Gastroesophageal sphincter (tissue), 4 donors: ENCODE measurements at places on chromosomes 13 and 19.
A peak's percentile ranks its signal among the peaks of the same experiment; 100 is the strongest.

DNA sequence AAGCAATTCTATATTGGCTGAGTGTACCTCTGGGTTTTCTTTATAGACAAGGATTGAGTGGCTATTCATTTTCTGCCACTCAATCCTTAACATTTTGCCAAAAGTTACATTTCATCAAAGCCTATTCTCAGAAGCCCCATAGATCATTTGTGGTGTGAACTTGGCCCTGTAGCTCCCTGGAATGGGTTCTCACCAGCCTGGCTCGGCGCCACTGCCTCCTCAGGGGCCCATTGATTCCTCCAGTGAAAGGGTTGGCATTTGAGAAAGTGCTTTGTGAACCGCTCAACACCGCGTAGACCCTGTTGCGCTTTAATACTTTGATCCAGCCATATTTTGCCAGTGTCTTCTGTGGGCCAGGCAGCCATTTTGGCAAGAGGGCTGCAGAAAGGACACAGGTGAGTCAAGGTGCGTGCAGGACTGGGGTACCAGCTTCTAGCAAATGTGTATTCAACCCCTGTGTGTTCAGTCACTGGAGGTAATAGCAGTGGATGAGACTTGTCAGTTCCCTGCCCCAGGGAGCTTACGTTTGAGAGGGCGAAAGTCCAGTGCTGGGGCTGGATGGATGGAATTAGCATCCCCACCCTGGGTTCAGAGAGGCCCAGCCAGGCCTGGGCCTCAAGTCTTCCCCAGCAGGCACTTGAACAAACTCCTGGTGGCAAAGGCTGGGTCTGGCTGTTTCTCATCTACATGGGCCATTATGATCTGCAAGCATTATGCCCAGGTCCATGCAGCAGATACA, 3.8 kb downstream of the RAB8A start:
- no peak for ATAC-seq

GRCh38 chr13:111952032-111952431, 114.9 kb upstream of the SOX1 start:
- ATAC-seq: no peak

DNA sequence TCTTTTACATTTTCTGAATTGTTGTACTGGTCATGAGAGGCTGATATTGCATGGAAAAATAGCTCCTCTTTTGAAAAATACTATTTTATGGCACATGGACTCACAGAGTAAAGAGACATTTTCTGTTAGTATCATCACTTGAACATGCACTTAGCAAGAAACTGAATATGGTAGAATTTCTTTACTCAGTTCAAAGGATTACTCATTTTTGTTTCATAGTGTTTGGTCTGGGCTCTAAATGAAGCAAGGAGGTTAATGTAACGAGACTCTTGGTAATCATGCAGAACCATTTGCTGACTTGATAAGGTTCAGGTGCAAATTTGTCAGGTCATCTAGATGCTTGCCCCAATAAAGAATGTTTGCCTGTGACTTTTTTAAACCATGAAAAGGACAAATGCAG, 63.2 kb downstream of the GPC6 start:
- no peak for ATAC-seq

GRCh38 chr19:53192771-53193534, at the start of gene ZNF665:
ZNF665 (minus strand) TSS chr19:53193358; CDS start chr19:53182898, 10,460 bp downstream.
- ATAC-seq: peak; percentile 88

DNA sequence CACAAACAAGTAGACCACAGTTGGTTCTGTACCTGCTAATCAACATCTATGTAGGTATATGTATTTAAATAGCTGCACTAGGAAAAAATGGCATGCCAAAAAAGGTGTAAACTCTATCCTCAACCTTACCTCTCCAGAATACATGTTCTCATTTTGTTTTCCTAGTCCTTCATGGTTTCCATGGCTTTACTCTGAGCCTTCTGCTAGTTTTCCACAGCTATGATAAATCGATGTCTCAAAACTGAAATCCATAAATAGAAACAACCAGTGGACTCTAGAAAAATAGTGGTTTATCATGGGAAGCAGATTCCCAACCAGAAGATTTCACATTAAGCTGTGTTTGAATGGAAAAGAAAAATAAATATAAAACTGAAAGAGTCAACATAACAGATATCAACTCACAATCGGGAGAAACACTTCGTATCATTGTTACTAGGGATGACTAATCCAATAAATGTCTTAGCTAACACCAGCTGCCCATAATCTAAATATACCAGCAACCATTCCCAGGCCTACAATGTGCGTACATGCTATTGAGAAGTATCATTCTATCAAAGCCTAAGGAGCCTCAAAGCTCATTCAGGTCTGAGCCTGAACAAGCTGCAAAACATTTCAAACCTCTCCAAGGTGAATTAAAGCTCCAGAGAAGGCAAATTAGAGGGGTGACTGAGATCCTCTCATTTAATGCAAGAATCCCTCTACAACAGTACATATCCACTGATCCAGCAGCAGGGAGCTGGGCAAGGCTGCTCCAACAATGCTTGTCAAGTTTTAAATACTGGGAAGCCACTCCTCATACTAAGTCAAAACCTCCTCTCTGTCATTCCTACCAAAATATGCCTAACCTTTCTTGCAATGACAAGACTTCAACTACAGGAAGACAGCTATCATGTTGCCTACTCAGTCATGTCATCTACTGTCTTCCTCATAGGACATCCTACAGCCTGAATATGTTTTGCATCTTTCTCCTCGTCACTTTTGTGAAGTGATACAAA, 90.2 kb downstream of the KCTD12 start:
- ATAC-seq: no peak

GRCh38 chr19:35445826-35446593, 2.0 kb upstream of the FFAR2 start:
- no peak for ATAC-seq

- peak; percentile 97 for ATAC-seq
These were observed at the start of gene CCDC124 for GRCh38 chr19:17932485-17933338. CCDC124 (plus strand) TSS chr19:17933015; CDS start chr19:17936421, 3,406 bp downstream.

- ATAC-seq: no peak
These were observed 45.6 kb upstream of the RAP2A start for GRCh38 chr13:97388373-97388772.

GRCh38 chr13:34263681-34264080, 445.7 kb downstream of the RFC3 start:
- ATAC-seq: no peak

DNA sequence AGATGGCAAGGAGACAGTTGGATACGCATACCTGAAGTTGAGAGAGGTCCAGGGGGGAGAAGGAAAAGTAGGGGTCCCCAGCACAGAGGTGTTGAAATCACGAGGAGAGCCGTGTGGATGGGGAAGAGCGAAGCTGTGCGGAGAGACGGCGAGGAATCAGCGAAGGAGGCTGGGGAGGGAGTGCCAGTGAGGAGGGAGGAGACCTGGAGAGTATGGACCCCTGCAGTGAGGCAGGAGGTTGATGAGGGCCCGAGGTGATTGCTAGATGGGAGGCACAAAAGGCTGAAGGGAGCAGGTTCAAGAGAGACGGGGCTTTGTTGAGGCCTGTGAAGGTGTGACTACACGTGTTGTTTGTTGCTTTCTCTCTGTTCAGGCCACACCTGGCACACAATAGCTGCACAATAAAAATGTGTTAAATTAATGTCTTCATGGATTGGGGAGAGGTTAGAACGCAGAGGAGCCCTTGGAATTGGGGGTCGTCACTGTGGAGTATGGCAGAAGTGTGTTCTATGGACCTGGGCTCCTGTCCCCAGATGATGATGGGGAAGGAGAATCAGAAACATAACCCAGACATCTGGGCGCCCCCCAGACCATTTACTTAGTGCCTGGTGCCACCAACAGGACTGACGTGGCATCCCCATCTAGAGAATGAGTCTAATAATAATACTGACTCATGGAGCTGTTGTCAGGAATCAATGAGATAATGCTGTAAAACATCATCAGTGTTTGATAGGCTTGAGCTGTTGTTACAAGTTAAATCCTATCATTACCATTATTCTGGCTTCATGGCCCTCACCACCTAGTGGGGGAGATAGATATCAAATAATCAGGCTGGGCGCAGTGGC, 137.5 kb downstream of the SIPA1L3 start:
- no peak for ATAC-seq

DNA sequence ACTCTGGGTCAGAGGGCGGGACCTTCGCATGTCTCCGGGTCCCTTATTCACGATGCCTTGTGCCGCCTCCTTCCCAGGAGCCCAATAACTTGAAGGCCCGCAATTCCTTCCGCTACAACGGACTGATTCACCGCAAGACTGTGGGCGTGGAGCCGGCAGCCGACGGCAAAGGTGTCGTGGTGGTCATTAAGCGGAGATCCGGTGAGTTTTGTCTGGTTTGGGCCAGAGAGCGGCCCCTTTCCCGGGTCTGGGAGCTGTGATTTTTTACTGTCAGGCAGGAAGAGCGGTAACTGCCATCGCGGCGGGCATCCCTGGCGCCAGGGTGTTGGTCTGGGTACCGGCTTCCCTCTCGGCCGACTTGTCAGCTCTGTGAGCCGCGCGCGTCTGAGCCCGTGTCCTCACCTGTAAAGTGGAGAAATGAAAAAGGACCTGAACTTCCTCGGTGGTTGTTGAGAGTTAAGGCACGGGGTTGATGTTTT, 800 bp downstream of the RPL28 start:
- ATAC-seq: no peak

GRCh38 chr19:1855040-1855827, 7.0 kb upstream of the REXO1 start:
- peak; percentile 76 for ATAC-seq

DNA sequence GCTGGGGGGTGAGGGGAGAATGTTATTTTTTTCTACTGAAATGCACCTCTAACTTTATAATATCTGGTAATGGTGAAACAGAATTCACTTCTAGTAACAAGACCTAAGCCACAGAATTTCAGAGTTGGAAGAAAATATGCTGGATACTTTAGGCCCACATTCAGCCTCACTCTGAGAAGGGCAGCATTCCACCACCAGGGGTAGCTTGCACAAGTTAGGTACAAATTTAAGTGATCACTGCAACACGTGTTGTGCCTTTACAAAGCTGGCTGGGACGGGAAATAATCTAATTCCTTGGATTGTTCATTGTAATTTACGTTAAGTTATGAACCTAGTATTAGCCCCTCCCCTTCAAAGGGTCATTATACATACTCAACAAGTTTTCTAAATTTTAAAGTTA, 192.3 kb downstream of the RGCC start:
- ATAC-seq: no peak

DNA sequence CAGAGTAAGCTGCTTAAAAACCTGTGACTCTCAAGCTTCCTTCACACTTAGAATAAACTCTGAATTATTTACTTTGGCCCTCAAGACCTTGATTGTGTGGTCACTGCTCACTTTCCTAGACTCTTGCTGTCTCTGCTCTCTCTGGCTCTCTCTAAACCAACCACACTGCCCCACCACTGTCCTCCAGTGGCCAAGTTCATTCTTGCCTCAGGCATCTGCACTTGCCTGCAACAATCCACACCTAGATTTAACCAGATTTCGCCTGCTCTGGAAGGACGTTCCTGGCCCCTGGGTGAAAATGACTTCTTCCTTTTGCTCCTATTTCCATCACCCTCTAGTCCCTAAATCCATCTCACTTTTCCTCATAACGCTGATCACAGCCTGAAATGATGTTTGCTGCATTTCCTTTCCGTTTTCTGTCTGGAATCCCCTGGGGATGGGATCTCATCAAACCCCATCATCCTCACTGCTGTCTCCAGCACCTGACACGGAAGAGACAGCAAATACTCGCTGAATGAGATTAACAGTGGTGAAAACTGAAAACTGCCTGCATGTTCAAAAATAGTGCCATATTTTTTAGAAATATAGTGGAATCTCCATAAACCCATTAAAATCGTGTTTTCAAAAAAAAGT, 232.6 kb downstream of the UQCRFS1 start:
- ATAC-seq: no peak

- no peak for ATAC-seq
These were observed 15.7 kb upstream of the F7 start for GRCh38 chr13:113089693-113090414.

- ATAC-seq: no peak
These were observed 3.0 kb downstream of the ABCA7 start for GRCh38 chr19:1042689-1043511.

- peak; percentile 94 for ATAC-seq
These were observed at the start of gene LRRC63 for GRCh38 chr13:46211483-46212351. LRRC63 (plus strand) TSS chr13:46211928; CDS start chr13:46213035, 1,107 bp downstream.

- no peak for ATAC-seq
These were observed 35.3 kb downstream of the CCL25 start for GRCh38 chr19:8087876-8088275.

- no peak for ATAC-seq
These were observed 42.1 kb downstream of the NAA16 start for GRCh38 chr13:41352935-41353840.

DNA sequence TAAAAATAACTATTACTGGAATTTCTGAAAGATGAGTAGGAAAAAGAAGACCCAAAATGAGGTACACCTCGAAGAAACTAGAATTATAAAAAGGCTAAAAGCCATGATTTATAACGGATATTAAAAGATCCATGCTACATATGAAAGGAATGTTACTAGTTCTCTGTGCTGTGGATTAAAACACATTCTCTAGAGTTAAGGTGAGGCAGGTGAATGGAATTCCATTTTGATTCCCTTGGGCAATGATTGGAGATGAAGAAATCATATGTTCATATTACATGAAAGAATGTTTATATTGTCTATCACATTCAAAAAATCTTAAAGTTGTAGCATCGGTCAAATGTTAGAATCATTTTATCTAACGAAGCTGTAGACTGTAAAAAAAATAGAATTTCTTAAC, 783.7 kb downstream of the PCDH9 start:
- no peak for ATAC-seq

DNA sequence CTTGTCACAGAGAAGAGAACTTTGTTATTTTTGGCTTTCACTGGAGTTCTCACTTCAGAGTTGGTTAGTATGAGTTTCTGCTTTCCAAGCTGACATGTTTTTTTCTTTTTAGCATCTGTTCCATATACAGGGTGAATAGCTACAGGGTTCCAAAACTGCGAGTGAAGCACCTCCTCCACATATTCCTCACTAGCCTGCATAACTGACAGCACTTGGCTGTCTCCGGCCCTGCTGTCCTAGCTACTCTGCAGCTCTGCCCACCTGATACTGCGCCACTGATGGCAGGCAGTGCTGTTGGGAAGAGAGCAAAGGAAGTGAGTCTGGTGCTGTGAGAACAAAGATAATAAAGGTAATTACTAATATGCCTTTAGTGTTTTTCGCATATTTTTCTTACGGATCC, 6.8 kb downstream of the ATP8A2 start:
- no peak for ATAC-seq

DNA sequence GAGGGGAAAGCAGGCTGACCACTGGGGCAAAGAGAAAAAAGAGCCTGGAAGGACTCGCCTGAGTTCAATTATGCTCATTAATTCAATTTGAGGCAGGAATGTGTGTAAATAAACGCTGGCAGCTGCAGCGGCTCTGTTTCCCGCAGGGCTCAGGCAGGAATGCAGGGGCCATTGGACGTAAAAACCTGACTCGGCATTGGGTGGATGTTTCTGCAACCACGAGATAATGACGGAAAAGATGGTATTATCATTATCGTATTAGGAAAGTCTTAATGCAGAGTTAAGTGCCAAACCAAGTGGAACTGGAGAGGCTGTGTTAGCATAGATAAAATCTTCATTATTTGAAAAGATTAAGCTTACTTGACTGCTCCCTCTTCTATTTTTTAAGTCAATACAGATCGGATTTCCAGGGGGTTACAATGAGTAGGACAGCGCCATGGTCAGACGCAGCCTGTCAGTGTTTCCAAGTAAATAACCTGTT, 169.8 kb downstream of the SHISA2 start:
- no peak for ATAC-seq

GRCh38 chr13:85537601-85538000, 261.6 kb downstream of the SLITRK6 start:
- no peak for ATAC-seq

- ATAC-seq: no peak
These were observed 36.8 kb downstream of the ACSBG2 start for GRCh38 chr19:6172074-6172863.
